ENCODE measurements at places on chromosomes 1 and 21.

- no peak for DNase-seq
These were observed 29.0 kb downstream of the LMX1A start for GRCh38 chr1:165327538-165327937.

DNA sequence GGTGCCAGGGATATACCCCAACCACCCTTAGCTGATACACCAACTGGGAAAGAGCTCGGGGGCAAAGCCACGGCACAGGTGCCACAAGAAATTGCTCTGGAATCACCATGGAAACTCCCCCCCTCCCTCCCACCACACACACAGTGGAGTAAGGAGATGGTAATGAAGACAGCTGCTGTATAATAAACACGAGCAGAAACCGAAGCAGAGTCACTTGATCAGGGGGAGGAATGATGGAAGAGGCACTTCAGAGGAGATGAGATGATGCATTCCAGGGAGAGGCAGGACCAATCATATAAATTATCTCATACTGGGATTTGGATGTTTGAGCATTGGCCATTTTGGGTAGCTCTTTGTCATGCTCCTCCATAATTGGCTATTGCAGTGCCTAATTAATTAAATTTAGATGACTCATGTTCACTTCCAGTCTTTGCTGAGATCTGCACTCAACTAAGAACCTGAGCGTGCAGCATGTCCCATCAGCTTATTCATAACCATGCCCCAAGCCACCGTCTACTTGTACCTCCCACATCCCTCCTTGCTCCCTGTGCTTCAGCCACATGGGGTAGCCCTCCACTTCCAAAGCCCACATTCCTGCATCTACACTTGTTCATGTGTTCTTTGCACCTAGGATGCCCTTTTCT lies 189.5 kb downstream of the ZSCAN20 start:
- DNase-seq: no peak

DNA sequence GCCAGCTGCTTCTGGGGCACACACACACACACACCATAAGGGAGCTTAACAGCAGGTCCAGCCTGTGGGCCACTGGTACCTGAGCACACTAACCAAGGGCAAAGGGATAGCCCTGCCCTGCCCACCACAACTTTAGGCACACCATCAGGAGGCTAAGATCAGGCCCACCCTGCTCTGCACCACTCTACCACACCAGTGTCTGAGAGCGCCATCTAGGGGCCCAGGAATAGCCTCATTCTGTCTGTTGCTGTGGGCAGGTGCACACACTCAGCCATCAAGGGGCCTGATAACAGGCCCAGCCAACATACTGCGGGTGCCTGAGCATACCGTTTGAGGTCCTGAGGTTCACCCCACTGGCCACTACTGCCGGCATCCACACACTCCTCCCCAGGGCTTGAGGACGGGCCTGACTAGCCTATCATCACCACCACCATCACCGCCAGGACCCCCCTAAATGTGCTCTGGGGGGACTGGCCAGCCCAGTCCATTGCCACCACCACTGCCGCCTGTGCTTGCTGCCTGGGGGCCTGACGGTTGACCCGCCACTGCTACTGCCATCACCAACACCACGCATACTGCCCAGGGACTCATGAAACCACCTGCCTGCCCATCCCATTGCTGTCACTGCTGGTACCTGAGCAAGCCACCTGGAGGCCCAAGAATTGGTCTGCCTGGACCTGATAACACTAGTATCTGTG lies 31.3 kb downstream of the NSL1 start:
- no peak for DNase-seq

- DNase-seq: no peak
These were observed 215.7 kb downstream of the ST6GALNAC3 start for GRCh38 chr1:76290271-76290670.

GRCh38 chr1:159197561-159198557 lies 6.8 kb upstream of the ACKR1 start:
- peak; percentile 25 for DNase-seq

GRCh38 chr1:116433275-116434257 lies 60.5 kb downstream of the ATP1A1 start:
- no peak for DNase-seq

- DNase-seq: no peak
These were observed 1.2 kb downstream of the PLA2G4A start for GRCh38 chr1:186829686-186830587.

DNA sequence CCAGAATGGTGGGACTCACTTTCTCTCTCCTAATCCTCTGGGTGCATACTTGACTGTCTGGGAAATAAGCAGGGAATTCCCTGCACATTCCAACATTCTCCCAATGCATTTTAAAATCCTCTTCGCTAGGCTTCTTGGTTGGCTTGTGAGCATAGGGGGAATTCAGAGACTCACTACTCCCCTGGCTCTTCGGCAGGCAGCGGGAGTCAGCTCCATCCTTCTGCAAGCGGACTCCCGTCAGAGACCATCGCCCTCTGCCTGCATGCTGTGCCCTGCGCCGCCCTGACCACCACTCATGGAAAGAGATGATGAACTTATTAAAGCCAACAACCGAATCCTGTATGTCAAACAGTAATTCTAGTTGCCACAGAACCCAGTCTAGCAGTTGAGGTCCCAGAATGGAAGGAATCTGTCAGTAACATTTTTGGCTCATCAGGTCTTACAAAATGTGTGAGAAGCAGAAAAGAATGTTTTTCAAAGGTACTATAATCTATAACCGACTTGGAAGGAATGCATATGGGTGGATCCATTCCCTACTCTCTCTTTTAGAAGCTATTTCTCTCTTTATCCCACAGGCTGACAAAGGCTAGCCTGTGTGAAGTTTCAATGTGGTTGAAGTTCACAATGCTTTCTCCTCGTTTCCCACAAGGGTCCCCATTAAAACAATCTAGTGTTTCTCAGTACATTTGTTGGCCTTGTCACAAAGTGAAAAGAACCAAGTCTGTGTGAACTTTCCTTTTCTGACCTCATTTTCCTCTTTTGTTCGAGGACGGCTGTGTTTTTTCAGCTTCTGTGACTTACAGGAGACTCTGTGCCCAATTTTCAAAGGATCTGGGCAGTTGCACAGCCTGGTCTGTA lies 119.1 kb upstream of the ADAR start:
- no peak for DNase-seq

DNA sequence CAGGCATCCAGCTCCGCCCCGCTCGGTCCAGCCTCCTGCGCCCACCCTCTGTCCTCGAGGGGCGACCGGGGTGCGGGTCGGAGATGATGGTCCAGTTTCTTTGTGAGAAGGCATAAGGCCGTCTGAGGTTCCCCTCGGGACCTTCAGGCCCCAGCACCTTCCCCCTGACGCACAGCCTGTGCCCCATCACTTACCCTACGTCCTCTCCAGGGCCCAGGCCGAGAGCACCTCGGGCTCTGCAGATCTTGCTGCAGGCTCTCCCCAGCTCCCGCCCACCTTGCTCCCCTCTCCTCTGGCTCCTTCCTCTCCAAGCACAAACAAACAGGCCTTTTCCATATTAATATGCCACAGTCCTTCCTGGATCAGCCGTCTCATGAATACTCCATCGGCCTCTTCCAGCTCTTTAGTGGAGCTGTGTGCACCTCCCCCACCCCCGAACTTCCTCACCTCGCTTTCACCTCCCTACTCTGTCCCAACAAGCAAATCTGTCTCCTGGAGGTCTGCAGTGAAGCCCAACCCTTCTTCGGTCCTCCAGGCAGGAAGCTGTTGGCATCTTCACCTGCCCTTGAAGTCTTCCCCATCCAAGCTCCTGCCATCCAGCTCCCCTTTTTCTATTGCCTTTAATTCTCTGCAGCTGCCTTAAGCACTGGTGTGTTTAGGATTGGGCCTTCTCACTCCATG lies 448 bp upstream of the COL9A2 start:
- DNase-seq: no peak

DNA sequence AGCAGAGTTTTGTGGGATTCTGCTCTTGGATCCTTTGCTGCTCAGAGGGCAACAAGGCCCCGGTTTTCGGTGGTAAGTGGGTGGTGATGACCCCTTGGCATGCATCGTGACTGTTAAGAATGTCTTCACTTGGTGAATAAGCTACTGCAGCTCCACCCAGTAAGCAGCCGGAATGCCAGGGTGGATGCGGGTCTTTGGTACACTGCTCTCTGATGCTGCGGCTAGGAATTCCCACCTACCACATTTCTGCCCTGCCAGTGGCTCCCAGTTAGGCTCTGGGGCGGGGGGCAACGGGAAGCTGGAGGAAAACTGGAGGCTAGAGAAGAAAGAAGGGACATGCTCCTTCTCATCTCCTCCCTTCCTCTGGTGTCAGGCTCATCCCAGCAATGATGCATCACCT lies 180.4 kb upstream of the GALNT2 start:
- no peak for DNase-seq

- DNase-seq: no peak
These were observed 123.5 kb downstream of the CRB1 start for GRCh38 chr1:197391303-197392226.

DNA sequence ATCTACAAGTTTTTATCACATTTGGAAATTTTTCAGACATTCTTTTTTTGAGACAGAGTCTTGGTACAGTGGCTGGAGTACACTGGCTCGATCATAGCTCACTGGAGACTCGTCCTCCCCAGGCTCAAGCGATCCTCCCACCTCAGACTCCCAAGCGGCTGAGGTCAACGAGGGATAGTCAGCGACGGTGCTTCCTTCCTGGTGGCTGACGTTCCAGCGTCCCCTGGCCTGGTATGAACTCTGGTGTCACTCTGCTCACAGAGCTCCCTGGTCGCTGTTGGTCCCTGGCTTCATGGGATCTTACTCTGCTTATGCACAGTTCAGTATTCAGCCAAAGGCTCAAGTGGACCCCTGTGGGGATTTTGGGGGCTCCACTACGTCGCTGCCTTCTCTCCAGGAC lies 3.5 kb upstream of the ARHGEF16 start:
- no peak for DNase-seq

DNA sequence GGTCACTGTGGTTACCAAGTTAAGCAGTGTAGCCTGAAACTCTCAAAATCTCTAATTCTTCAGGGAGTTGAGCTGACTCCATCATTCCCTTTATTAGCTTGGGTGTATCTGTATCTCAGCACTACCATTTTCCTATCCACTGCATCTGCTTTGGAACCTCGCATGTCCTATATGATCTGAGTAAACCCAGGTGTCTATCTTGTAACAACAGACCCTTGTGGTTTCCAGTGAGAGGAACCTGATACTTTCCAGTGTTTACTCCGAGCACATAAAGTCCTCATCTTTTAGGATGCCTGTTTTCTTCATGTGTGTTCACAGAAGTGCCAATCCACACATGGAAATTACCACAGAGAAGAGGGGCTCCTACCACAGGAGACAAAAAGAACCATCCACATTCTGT lies 650.4 kb downstream of the LMO4 start:
- DNase-seq: no peak

- DNase-seq: no peak
These were observed 129.1 kb upstream of the RAB4A start for GRCh38 chr1:229141689-229142377.

GRCh38 chr1:172482044-172482443 lies 38.2 kb upstream of the PIGC start:
- no peak for DNase-seq

Data from fibroblast of skin of left biceps (primary cell).